ENCODE measurements at places on chromosomes 4 and X.

GRCh38 chr4:176320976-176321361 lies 1.2 kb downstream of the SPCS3 start:
- no peak for DNase-seq

DNA sequence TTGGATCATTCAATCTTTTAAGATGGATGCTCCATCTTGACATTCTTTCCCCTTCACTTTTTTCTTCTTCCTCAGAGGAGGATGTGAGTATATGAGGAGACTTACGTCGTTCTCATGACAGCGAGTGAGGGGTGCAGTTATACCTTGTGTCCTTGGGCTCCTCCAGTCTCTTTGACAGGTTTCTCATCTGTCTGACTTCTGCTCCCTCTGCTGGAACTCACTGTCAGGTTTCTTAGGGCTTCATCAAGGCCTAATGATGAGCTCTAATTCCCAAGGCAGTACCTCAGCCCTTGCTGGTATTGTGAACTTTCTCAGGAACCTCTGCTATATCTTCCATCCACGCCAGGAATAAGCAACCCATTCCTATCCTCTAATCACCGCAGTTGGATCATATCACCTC lies 237.8 kb upstream of the ADGRL3 start:
- DNase-seq: no peak

GRCh38 chr4:4694296-4694772 lies 152.5 kb upstream of the STX18 start:
- no peak for DNase-seq

DNA sequence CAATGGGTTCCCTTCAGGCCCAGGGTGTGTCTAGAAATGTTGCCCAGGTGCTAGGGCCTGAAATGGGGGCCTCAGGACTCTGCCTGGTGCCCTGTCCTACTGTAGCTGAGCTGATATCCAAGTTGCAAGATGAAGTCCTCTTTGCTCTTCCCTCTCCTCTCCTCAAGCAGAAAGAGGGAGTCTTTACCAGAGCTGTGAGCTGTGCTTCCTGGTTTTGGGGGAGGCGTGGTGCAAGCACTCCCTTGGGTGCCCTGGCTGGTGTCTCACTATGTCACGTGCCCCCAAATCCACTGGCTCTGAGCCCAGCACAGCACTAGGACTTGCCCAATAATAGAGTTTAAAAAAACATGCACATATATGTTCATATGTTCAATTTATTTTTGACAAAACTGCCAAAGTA lies 29.3 kb upstream of the CT47A1 start:
- no peak for DNase-seq

- no peak for DNase-seq
These were observed 282.9 kb downstream of the ZNF674 start for GRCh38 chrX:46262304-46262703.

DNA sequence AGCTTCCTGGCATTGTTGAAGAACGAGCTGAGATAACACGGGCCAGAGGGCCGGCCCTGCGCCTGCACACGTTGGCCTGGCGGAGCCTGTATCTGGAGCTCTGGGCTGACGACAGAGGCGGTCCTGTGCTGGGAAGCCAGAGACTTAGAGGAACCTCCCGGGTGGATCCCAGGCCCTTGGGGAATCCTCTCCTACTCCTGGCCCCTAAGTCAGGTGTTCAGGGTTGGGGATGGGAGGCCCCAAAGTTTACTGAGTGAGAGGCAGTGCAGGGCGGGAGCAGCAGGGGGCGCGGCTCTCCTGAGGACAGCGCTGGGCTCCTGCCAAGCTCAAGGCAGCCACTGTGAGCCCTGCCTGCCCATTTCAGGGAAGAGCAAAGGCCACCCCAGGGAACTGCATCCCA lies 2.5 kb upstream of the HTRA3 start:
- peak; percentile 88 for DNase-seq

- DNase-seq: no peak
These were observed 85.6 kb upstream of the CPEB2 start for GRCh38 chr4:14916554-14917297.

GRCh38 chr4:186755550-186756519 lies 32.2 kb upstream of the FAT1 start:
- no peak for DNase-seq

- DNase-seq: no peak
These were observed 6.4 kb upstream of the ZNF674 start for GRCh38 chrX:46551494-46552128.

DNA sequence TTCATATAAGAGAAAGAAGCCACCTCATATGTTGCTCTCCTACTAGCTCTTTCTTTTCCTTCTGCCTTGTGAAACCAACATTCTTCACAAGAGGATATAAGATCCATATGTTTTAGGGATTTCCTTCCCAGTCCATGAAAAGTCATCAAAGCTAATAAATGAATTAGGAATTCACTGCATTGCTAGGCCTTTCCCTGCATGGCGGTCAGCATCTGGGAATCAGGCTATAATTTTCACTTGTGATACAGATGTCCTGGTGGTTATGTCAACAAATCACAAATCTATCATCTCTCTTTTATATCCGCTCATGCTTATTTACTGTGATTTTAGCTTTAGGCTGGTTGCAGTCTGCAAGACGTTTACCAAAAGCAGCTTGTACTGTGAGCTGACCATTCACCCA lies 510.0 kb downstream of the NLGN4X start:
- no peak for DNase-seq

GRCh38 chr4:53023677-53024299 lies 161.7 kb downstream of the RASL11B start:
- DNase-seq: no peak

DNA sequence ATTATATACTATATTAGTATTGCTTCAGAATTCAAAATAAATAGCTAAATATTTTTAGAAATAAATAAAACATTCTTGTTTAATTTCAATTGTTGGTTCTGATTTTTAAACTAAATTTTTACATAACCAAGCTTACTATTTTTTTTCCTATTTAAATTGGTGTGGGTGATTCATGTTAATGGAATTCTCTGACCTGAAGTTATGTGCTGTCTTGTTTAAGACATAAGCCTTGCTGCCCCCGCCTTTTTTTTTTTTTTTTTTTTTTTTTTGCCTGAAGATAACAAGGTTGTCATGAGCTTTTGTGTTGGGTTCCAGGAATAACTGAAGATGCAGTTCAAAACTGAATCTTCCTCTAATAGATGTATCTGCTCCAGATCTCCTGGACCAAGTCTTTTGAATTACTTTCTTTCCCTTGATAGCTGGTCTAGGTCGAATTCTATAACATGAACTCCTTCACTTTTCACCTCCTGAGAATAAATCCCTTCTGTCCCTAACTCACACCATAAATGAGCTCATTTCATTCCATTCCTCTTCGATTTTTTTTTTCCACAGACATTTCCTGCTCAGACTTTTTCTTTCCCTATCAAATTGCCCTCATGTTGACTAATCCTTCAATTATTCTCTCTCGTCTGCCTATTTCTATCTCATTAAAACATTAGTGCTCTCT lies 261.5 kb upstream of the FTHL17 start:
- no peak for DNase-seq

DNA sequence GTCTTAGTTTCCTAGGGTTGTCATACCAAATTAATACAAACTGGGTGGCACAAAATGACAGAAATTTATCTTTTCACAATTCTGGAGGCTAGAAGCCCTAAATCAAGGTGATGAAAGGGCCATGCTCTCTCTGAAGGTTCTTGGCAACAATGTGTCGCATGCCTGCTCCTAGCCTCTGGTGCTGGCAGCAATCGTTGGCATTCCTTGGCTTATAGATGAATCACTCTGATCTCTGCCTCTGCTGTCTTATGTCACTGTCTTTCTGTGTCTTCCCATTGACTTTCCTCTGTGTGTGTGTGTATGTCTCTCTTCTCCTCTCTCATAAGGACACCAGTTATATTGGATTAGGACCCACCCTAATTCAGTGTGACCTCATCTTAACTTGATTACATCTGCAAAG lies 15.9 kb upstream of the INTU start:
- DNase-seq: no peak

DNA sequence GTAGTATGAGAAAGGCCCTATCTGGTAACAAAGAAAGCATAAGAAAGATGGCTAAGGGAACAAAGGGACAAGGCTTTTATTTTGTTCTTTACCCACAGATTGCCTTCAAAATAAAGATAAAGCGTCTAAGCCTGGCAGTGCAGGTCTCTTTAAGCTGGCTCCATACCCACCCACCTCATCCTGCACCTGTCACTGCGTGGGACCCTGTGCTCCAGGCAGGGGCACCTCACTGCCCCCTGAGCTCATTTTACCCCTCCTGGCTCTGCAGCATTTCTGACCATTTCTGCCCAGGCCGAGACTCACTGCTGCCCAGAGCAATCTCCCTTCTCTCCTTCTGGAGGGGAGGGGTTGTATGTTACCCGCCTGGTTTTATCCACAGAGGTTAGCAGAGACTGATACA lies 1.7 kb upstream of the CYP4V2 start:
- DNase-seq: no peak

GRCh38 chr4:31349907-31350306 lies 629.7 kb downstream of the PCDH7 start:
- DNase-seq: no peak

- DNase-seq: no peak
These were observed 74.7 kb upstream of the GPM6B start for GRCh38 chrX:13891377-13892140.

Measured in GM13976 (cell line).